Right atrium auricular region (tissue), 2 donors: ENCODE measurements at places on chromosomes 1 and 21. TPM values are rescaled to one million over a fixed set of nuclear protein-coding genes. Genes with fewer than 3 reads are reported as not detected.

Gene SRSF4
- 48.1 TPM for total RNA-seq

Gene OR2AK2
- not detected for total RNA-seq

DNA sequence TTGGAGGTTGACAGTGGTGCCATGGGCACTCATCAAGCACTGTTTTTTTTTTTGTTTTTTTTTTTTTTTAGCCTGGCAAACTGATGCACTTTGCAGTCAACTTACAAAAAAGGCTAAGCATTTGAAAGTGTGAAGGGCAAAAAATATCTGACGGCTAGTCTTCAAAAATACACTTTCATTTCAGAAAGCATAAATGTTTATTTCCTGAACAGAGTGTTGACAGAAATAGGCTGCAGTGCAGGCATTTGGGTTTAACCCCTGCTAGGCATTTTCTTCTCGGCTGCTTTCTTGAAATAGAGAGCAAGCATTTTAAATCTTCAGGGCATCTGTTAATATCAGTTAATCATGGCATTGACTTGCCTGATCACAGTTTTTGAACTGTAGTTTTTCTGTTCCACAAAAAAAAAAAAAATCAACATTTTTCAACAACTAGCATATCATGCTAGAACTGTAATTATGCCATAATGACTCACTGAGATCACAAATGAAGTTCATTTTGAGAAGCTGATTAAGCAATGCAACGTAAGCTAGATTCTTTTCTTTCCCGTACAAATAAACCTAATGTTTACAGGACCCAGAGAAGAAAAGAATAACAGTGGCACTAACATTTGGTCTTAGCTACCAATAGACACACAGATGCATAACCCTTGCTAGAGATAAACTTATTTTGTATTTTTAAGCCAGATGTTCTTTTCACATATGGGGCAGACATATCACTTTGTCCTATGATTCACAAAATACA, 100.4 kb upstream of the USH2A start:
- DNase-seq: no peak

Gene LIN28A
- total RNA-seq: not detected

DNA sequence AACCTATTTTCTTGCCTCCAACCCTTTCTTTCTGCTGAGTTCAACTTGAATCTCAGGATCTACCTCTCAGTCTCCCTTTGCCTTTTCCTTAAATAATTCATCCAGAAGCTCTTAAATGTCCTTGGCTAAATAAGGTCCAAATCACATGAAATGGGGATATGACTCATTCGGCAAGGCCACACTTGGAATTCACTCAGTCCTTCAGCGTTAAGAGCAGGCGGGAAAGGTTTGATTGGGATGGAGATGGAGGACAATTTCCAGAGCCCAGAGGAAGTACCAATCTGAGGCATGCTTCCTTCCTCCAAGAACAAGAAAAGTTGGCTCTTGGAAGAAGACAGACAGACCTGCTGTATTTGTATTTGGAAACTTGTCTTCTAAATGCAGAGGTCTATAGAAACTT, 128.5 kb downstream of the PROX1 start:
- no peak for DNase-seq

GRCh38 chr1:184298440-184299405, 88.1 kb upstream of the C1orf21 start:
- no peak for DNase-seq

DNA sequence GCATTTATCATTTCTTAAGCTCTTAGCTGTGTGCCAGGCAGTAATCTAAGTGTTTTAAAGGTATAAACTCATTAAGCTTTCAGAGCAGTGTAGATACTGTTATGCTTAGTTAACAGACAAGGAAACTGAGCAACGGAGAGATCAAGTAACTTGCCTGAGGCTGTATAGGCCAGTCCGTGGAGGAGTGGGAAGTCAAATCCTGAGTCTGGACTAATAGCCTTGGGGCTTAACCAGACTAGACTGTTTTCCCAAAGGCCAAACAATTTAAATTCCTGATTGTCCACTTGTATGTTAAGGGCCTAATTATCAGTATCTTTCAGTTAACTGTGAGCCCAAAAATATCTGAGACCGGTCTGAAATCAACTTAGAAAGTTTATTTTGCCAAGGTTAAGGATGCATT, 2.6 kb downstream of the IFNAR1 start:
- DNase-seq: no peak

DNA sequence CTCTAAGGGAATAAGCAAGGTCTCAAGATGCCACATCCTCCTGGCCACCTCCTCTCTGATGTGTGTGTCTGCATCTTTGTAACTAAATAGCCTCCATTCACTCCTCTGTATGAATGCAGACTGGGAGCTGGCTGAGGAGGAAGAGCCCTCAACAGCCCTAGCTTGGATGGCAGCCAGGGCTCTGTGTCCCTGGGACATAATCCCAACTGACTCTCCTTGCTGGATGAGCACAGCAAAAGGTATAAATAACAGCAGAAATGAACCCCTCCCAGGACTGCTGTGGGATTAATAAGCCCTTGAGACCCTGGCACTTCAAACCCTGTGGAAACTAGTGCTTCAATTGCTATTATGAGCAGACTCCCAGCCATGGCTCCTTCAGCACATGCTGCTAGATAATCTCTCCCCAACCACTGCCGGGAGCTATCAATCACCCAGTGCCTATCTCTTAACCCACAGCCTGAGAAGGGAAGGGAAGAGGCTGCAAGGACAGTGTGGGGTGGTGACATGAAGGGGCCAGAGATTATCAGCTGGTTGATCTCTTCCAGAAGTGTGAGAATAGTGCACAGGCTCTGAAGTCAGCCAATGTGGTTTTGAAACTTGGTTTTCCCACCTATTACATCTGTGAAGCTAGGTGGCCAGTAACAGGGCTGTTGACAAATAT, 152.2 kb downstream of the TNR start:
- no peak for DNase-seq

Gene SLC30A10
- total RNA-seq: not detected

Gene C1orf74
- total RNA-seq: 1.7 TPM

DNA sequence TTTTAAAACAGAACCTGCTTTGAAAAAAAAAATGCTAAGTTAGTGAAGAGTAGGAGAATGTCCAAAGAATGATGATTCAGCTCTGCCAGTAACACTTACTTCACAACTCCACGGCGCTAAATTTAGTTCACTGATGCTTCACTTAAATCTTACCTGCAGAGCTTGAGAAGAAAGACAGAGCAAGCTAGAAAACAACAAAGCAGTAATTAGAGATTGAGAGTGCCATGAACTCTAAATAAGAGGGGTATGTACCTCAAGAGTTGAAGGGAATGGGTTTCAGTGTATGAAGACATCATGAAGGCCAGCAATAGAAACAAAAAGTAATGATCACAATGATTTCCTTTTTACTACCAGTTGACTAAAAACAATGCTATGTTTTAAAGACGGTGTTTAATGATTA, 32.8 kb downstream of the EPRS1 start:
- no peak for DNase-seq

- no peak for DNase-seq
Measured at GRCh38 chr1:110494522-110495406, 24.2 kb downstream of the KCNA10 start.

Gene KRTAP21-2
- total RNA-seq: not detected

- DNase-seq: no peak
Measured at GRCh38 chr1:118338936-118339335, 153.9 kb upstream of the SPAG17 start.

Gene TMEM54
- 37.9 TPM for total RNA-seq

DNA sequence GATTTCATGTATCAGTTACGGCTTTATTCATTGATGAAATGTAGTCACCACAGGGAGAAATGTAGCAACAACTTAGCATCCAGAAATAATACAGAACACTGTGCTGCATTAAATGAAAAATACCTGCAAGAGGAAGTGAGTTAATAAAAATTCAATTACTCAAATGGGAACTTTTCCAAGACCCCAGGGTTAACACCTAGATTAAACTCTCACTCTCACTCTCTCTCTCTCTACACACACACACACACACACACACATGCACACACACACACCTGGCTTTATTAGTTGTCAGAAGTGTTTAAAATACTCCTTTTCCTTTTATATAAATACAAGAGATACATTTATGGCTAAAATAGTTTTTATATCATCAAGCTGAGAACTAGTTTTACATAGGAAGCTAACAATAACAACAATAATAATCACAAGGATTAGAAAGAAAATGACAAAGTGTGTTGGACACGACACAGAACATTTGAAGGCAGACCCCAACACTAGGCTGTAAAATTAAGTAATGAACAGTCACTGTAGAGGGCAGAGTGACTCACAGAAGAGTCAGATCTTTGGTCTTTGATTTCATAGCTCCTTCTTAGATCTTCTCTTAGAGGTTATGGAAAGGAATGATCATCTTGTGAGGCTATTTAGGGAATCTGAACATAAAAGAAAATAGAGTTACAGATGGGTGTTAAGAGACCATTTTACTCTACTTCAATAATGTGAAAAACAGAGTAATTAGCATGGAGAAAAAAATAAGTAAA, 1266.0 kb upstream of the ADGRL2 start:
- DNase-seq: no peak
